ENCODE measurements at places on chromosomes 2 and 18.

- no peak for DNase-seq
Observed at GRCh38 chr2:148987286-148987685, 51.2 kb upstream of the LYPD6B start.

- peak; percentile 93 for DNase-seq
Observed at GRCh38 chr18:59139291-59139614, 431 bp upstream of the SEC11C start.

- DNase-seq, result no peak
Observed at GRCh38 chr2:191319186-191319585, 74.0 kb downstream of the MYO1B start.

GRCh38 chr18:39675906-39676305 is 2110.3 kb upstream of the CELF4 start:
- no peak for DNase-seq

GRCh38 chr2:207130958-207131521 is 34.7 kb downstream of the KLF7 start:
- no peak for DNase-seq

GRCh38 chr2:25592766-25593292 is 80.5 kb downstream of the DTNB start:
- DNase-seq, result no peak

Measured in ascending aorta (tissue), 2 donors.